ENCODE measurements at places on chromosomes 16 and 17.

GRCh38 chr16:49961089-49961488, 63.9 kb upstream of the CNEP1R1 start:
- DNase-seq, result no peak

- no peak for DNase-seq
Observed at GRCh38 chr17:56528696-56529095, 64.8 kb upstream of the NOG start.

DNA sequence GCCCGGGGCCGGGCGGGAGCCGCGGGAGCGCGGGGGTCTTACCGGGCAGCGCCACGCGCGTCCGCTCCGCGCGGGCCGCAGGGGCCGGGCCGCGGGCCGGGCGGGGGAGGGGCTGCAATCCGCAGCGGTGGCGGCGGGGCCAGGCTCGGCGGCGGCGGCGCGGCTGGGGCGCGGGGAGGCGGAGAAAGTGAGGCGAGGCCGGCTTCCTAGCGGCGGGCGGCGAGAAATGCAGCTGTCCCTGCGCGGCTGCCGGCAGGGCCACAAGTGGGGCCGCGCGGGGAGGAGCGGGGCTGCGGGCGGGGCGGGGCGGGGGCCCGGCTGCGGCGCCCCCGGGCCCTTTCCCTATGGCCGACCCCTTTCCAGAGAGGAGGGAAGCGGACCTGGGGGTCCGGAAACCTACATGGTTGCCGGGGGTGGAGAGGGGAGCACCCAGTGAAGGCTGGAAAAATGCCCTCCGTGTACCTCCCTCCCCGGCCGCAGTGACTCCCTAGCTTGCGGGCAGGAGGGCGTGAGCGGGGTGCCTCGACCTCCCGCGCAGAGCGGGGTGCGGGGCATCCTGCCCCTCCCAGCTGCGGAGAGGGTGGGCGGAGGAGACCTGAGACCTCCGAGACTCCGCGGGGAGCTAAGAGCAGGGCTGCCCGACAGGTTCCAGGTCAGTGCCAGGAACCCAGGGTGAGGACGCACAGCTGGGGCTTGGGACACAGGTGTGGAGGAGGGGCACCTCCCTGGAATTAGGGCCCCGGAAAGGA, at the start of gene CUEDC1:
Gene CUEDC1 (minus strand): TSS at position 230 of the 749 bp plus-strand sequence. CDS start 69,848 bp downstream, outside the sequence.
- DNase-seq, result no peak

DNA sequence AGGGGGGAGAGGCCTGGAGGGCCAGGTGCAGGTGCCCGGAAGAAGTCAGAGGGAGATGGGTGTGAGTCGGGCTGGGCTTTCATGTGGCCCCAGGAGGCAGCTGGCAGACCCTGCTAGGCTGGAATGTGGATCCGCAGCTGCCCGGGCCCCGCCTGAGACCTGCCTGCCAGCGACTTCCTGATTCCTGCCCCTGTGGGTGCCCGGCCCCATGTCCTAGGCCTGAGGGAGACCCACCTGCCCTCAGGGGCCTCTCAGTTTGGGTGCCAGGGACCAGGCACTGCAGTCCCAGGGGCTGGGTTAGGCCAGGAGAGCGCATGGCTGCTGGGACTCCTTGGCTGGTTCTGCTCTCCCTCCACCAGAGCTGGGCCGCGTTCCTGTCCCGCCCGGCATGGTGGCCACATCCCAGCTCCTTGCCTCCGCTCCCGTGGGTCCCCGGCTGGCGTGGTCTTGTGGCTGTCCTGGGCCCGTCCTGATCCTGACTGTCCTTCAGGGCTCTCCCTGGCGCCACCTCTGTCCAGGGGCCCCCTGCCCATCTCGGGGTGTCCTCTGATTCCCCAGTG, 22.1 kb upstream of the SPNS2 start:
- no peak for DNase-seq

- no peak for DNase-seq
Observed at GRCh38 chr17:73480740-73481139, 163.5 kb downstream of the SDK2 start.

- DNase-seq, result no peak
Observed at GRCh38 chr17:4782652-4783051, 3.5 kb downstream of the VMO1 start.

DNA sequence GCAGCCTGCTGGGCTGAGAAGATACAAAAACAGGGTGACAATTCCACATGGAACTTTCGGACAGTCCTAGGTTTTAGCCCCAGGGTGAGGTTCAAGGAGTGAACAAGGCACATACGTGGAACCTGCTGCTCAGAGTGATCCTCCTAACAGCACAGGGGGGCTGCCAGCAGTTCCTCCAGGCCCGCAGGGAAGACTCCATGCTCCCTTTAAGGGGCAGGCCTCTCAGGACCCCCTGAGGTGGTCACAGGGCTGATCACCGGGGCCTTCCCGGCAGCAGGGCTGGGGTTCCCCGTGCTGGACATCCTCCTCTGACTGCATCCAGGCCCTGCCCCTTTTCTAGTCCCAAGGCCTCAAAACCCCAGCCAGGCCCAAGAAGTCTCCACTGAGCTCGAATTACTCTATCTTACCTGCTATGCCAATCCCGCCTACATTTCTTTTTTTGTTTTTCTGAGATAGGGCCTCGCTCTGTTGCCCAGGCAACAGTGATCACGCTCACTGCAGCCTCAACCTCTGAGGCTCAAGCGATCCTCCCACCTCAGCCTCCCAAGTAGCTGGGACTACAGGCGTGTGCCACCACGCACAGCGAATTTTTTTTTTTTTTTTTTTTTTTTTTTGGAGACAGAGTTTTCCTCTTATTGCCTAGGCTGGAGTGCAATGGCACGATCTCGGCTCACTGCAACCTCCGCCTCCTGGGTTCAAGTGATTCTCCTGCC, 10.4 kb downstream of the CANT1 start:
- DNase-seq, result no peak

- no peak for DNase-seq
Observed at GRCh38 chr16:23807028-23807427, 28.8 kb upstream of the PRKCB start.

GRCh38 chr17:4599505-4600281, 15.4 kb downstream of the SMTNL2 start:
- DNase-seq, result no peak

- no peak for DNase-seq
Observed at GRCh38 chr17:80187090-80187489, 17.3 kb downstream of the CARD14 start.

DNA sequence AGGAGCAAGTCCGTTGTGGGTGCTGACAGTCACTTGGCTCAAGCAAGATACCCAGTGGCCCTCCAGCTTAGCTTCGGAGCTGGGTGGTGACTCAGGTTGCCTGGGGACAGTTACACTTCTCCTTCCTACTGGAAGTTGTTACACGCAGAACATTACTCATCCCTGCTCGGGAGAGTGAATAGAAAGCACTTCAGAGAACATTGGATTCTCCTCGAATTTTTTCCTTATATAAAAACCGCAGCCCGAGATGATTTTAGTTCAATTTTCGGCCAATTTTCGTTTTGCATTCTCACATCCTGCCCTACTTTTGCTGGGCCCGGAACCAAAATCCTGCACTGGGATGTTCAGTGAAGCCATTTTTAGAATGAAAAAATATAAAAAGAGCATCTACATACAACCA, 99.7 kb downstream of the ELAC2 start:
- DNase-seq, result no peak

DNA sequence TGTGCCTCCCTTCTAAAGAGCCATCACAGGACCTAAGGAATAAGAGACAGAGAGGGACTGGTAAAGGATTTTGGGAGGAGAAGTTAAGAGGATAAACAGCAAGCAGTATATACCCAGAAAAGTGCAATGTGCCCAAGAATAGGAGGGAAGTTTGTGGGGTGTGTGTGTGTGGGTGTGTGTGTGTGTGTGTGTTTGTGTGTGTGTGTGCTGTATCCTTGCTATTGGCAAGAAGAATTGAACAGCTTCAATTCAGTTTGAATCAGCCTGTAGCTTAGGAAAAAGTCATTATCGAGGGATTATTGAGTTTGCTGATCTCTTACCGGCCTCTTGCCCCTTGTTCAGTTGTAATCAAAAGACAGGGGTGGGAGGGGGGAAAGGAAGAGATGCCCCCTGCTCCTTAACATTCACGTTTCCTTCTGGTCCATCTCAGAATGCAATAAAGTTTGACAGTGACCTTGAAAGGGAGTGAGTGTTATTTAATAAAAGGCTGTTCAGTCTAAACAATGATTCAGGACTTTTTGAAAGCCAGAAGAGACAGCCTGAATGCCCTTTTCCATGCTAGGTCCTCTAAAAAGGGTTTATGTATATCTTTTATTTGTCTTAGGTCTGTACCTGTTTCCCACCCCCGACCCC, 23.9 kb upstream of the MAPT start:
- DNase-seq, result no peak

DNA sequence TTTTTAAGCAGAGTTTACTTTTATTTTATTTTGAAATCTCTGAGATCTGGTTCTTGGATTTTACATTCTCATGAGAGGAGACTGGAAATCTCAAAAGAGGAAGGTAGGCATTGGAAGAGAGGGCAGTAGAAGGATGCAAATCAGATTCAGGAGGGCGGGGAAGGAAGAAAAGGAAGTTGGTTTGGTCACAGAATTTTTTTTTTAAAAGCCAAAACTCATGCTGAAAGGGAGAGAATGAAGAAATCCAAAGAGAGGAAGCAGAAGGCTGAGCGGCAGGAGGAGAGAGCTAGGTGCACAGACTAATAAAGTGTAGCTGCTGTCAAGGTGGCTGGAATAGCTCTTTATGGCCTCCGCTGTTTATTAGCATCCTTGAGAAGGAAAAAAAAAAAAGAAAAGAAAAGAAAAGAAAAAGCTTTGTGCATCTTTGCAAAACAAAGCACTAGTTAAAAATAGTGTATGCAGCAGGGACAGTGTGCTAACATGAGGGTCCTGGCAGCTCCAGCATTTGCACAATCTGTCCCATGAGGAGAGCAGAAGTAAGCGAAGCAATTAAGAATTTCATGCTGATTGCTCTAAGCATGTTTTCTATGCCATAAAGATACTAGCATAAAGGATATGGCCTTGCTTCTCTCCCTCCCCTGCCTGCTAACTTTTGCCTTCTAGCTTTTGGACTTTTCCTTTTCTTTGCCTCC, 194.2 kb downstream of the ZFHX3 start:
- DNase-seq, result no peak

DNA sequence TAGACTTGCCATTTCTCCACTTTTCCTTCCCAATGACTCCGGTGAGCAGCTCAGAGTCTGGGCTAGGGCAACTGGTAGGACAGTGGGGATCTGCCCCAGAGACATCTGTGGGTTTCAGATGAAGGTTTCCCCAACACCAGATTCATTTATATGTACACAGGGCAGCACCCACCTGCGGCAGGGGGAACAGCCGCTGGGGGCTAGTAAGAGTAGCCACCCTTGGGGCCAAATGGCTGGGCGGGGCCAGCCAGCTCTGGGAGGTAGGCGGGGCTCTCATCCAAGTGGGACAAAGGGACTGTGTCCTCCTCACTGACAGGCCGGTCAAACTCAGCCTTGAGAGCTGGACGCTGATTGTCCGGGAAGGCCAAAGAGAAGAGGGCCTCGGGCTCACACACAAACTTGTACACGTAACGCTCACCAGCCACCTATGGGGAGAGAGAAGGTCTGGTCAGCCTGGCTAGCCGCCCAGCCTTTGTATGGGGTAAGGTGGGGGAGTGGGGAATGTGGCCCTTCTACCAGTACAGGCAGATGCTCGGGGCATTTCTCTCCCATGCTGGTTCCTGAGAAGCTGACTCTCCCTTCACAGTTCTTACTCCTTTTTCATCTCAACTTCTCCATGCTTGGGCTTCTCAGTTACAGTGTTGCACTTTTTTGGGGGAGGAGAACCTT, 17.7 kb downstream of the ETV4 start:
- no peak for DNase-seq

DNA sequence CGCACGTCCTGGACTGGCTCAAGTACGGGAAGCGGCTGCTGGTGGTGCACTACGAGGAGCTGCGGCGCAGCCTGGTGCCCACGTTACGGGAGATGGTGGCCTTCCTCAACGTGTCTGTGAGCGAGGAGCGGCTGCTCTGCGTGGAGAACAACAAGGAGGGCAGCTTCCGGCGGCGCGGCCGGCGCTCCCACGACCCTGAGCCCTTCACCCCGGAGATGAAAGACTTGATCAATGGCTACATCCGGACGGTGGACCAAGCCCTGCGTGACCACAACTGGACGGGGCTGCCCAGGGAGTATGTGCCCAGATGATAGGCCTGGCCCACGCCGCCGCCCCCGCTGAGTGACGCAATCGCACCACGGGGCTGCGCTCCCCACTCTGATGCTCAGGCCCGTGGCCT, 50.2 kb downstream of the WSCD1 start:
- DNase-seq, result no peak

DNA sequence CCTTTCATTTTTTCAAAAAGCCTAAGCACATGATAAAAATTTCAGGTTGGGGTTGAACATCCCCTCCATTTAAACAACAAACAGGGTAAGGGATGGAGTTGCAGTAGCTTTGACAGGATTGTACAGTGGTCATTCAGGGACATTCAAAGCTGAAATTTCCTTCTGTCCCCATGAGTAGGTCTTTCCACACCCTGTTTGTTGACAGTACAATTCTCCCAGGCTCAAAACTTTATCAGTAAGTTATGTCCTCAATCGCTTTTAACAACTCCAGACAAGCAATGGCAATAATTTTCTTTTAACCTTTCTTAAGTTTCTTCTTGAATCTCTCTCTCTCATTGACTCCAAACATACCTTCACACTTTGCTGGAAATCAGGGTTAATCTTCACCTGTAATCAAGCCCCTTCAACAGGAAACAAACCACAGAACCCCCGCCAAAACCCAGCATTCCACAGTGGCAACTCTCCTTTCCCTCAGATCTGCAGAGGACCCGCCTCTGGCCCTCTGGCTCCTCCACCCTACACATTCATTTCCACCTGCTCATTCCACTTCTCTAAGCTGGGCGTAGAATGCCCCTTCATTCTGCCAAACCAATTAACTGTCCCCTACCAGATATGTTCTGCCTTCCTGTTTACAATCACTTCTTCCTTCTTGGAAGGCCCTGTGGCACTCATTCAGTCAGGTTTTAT, 20.7 kb downstream of the TXNDC11 start:
- no peak for DNase-seq

GRCh38 chr17:29243792-29244191, 2.9 kb upstream of the CRYBA1 start:
- DNase-seq, result no peak

GRCh38 chr16:73172241-73172972, 124.5 kb upstream of the ZFHX3 start:
- DNase-seq, result no peak

DNA sequence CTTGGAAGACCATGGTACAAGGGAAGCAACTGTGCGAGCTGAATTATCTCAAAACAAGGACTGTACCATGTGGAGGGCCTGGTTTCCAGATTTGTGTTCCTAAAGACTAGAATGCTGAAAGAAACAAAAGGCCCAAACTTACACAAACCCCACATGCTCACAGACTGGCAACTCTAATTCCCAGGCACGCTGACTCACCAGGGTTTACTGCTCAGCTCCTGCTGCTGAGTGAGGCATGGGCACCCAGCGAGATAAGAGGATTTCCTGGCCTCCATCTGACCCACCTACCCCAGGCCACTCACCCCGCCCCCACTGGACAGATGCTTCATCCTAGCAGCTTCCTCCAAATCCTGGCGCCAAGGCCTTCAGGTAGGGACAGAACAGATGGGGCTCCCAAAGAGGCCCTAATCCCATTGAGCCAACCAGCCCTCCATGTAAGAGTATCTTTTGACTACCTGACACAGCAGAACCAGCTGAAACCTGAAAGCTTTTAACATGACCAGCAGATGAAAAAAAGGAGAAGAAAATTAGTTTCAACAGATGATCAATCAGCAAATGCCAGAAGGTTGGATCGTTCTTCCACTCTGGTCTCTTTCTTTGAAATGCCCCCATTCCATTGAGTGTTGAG, 33.9 kb downstream of the DCUN1D3 start:
- DNase-seq, result no peak
